ENCODE measurements at places on chromosomes 4 and X. TPM values are rescaled to one million over a fixed set of nuclear protein-coding genes. Genes with fewer than 3 reads are reported as not detected.

GRCh38 chr4:1048773-1049590, 37.6 kb downstream of the FGFRL1 start:
- DNase-seq: peak; percentile 34

GRCh38 chrX:28966331-28966730, 379.1 kb downstream of the IL1RAPL1 start:
- no peak for DNase-seq

GRCh38 chrX:44915361-44915868, 42.4 kb downstream of the KDM6A start:
- no peak for DNase-seq

The SULT1B1 gene
- total RNA-seq: 0.27 TPM

The GC gene
- total RNA-seq: not detected

All from HT1080 (cell line).